ENCODE measurements at places on chromosomes 11 and 22. TPM values are rescaled to one million over a fixed set of nuclear protein-coding genes. Genes with fewer than 3 reads are reported as not detected.

The CD3G gene
- total RNA-seq = not detected

The OR52E1 gene
- not detected for total RNA-seq

The C22orf31 gene
- not detected for total RNA-seq

The SLC1A2 gene
- 0.29 TPM for total RNA-seq

The C11orf97 gene
- total RNA-seq = not detected

The C11orf86 gene
- not detected for total RNA-seq

The MRGPRX3 gene
- total RNA-seq = not detected

The VPREB1 gene
- not detected for total RNA-seq

The SLC6A5 gene
- not detected for total RNA-seq

The KCNJ1 gene
- not detected for total RNA-seq

The PIWIL4 gene
- total RNA-seq = under 0.01 TPM

The PRR33 gene
- total RNA-seq = not detected

The PGA5 gene
- total RNA-seq = not detected

The TNNT3 gene
- not detected for total RNA-seq

The OR5B2 gene
- total RNA-seq = not detected

The ANO3 gene
- not detected for total RNA-seq

The HEPN1 gene
- not detected for total RNA-seq

The ANO5 gene
- not detected for total RNA-seq

The RASSF10 gene
- not detected for total RNA-seq

The CAPRIN1 gene
- 174 TPM for total RNA-seq

The TNKS1BP1 gene
- 73.8 TPM for total RNA-seq

The TMPRSS4 gene
- not detected for total RNA-seq

The RFPL1 gene
- total RNA-seq = not detected

The SLC17A6 gene
- not detected for total RNA-seq

The MOB2 gene
- 16.5 TPM for total RNA-seq

The SPDYC gene
- not detected for total RNA-seq

The APOL1 gene
- 22.2 TPM for total RNA-seq

The OR52L1 gene
- total RNA-seq = not detected

The TP53I11 gene
- total RNA-seq = 36.0 TPM

The KRTAP5-8 gene
- total RNA-seq = not detected

The MPEG1 gene
- total RNA-seq = not detected

The CHRM1 gene
- not detected for total RNA-seq

The GAS2 gene
- total RNA-seq = 0.53 TPM

The RFPL3 gene
- total RNA-seq = not detected

The OR4S2 gene
- total RNA-seq = not detected

The ACR gene
- total RNA-seq = not detected

The OR8D2 gene
- not detected for total RNA-seq

The PMM1 gene
- total RNA-seq = 105 TPM

Data from myometrial cell (primary cell).